ENCODE measurements at places on chromosomes 3 and 15.

- DNase-seq = no peak
Observed at GRCh38 chr15:35181538-35181937, 96.4 kb upstream of the NANOGP8 start.

DNA sequence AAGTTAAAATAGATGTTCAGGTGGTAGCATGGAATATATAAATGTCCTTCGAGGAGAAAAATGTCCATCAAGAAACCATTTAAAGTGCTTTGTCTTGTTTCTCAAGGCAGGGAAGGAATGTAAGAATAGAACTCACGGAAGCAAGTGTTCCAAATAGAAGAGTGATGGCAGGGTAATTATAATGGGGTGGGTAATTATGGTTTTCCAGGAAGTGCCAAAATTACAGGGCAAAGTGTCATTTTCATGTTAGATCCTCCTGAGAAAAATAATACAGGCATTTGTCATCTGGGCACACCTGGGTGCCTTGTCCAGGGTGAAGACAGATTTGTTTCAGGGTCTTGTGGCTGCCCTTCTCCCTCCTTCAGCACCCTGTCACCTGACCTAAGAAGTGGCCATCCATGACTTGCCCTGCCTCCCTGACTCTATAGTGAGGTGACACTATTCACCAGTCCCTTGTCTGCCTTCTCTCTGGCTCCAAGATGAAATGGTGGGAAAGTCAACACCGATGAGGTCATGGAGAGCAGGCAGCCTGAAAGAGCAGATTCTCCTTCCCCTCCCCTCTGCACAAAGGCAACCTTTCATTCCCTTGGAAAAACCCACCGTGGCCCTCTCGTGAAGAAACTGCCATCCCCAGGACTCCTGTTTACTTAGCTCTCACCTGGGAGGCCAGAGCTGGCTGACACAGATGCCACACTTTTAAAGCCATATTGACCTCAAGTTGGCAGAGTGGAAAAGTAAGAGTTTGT is 45.1 kb upstream of the AMOTL2 start:
- no peak for DNase-seq

DNA sequence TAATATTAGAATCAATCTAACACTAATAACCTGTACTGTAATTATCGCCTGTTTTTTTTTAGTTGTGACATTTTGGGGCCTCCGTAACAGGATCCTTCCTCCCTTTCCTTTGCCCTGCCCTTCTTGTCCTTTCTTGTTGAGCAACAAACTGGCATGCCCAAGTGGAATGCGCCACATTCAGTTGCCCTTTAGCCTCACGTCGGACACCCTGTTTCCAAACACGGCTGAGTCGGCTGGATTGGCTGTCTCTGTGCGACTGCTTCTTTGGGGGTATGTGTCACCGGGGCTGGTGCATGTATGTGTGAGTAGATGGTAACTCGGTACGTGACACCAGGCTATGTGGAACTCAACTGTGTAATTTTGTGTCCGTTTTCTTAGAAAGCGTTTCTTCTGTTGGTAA is 24.1 kb downstream of the TRAK1 start:
- no peak for DNase-seq

DNA sequence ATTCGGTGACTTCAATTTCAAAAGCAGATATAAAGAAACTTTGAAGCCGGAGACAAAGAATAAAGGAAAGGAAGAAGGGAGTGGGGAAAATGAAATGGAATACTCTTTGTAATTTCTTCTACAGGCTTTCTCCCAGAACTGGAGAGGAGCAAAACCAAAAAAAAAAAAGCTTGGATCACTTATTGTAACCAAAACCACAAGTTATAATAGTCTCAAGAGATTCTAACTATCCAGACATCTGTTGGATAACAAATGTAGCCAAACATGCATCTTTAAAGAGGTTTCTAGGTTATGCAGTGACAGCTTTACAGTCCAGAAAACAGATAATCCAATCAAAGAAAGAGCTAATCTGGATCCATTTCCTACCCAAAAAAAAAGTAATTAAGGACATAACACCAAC is 36.2 kb downstream of the VGLL3 start:
- no peak for DNase-seq

DNA sequence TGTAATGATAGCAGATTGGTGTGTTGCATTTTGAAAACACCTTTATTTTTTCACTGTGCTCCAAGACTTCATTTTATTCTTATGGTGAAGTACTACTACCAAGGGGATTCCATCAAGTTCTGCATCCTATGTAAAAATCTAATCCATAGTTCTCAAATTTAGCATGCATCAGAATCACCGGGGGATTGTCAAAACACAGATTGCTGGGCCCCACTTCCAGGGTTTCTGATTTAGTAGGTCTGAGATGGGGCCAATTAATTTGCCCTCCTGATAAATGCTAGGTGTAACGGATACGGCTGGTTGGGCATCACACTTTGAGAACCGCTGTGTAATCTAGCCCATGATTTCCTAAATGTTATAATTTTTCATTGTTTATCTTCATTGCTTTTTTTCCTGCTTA is 692 bp downstream of the ZWILCH start:
- DNase-seq = no peak

- no peak for DNase-seq
Observed at GRCh38 chr15:70265466-70265978, 167.8 kb upstream of the TLE3 start.

DNA sequence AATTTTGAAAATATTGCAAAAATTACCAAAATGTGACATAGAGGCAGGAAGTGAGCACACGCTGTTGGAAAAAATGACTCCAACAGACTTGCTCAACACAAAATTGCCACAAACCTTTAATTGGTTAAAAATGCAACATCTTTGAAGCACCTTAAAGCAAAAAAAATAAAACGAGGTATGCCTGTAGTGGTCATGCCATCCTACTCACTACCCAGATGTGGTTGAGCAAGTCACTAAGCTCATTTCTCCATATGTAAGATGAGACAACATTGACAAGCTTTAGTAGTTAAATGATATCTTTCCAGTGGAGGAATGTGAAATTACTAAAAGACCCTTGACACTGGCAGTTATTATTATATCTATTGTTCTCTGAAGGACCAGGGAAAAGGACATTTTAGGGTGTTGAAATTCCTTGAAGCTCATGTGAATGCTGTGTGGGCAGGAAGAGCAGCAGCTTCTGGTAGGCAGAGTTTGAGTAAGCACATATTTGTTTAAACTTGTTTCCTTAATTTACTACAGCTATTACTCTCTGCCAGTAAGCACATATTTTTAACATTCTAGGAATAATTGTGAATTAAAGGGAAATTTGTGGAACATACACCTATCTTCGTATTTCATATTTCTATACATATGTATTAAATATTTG is 131.6 kb upstream of the P2RY1 start:
- DNase-seq = no peak
